ENCODE measurements at places on chromosomes 3 and 15.

GRCh38 chr3:187112934-187113793 is 26.1 kb downstream of the RPL39L start:
- no peak for DNase-seq

GRCh38 chr3:16496408-16497222 is 16.9 kb downstream of the RFTN1 start:
- no peak for DNase-seq

GRCh38 chr15:38883987-38884386 is 319.4 kb upstream of the RASGRP1 start:
- DNase-seq: no peak

- no peak for DNase-seq
Observed at GRCh38 chr3:55702822-55703221, 215.7 kb upstream of the WNT5A start.

- no peak for DNase-seq
Observed at GRCh38 chr3:194939532-194939909, 253.8 kb downstream of the FAM43A start.

DNA sequence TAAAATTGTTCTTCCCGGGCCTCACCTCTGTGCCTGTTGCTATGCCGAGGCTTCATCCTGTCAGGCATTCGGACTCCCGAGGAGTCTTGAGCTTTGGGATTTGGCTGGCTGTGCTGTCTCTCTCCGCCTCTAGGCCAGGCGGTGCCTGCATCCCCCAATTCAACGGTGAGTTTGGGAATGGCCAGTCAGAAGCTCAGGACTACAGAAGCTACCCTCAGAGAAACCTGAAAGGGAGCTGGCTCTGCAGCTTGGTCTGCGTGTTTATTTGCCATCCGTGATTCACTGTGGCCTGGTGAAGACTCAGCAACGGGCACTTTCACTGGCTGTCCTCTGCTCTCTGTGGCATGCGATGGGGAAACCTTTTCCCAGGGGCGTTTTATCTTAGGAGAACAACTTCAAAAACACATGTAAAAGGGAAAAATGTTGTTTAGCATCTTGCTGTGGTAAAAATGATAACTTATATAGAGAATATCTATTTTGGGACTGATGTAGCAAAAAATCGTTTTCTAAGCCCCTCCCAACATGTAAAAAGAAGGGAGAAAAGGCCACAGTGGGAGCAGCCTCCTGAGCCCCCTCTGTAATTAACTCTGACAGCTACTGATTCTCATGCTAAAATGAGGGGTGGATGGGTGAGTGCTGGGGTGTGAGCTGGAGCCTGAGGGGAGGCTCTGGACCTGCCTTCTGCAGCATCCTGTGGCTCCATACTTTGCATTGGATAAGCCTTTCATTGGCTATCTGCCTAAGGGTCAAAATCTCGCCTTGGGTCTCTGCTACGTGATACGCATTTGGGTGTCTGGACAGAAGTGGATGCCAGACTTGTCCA is 103.4 kb upstream of the KLHL25 start:
- no peak for DNase-seq

DNA sequence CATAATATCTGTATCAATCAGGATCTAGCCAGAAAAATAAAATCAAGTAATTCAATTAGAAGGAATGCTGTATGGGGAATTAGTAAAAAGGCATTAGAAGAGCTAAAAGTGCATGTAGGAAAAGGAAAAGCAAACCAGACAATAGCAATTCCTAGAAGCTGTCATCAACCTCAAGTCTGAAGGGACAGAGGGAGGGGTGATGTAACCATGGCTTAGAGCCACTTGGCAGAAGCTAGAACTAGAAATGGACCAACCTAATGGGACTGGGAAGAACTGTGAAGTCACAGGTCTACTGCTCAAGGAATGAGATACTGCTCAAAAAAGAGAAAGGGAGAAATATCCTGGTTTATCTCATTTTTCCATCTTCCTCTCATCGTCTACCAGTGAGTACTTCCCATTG is 590.7 kb upstream of the SGO1 start:
- DNase-seq: no peak

GRCh38 chr3:13054341-13055285 is 18.6 kb downstream of the IQSEC1 start:
- no peak for DNase-seq

- DNase-seq: no peak
Observed at GRCh38 chr15:66658044-66658443, 44.0 kb upstream of the SMAD6 start.

- DNase-seq: no peak
Observed at GRCh38 chr3:160684368-160684740, 7.4 kb downstream of the ARL14 start.

DNA sequence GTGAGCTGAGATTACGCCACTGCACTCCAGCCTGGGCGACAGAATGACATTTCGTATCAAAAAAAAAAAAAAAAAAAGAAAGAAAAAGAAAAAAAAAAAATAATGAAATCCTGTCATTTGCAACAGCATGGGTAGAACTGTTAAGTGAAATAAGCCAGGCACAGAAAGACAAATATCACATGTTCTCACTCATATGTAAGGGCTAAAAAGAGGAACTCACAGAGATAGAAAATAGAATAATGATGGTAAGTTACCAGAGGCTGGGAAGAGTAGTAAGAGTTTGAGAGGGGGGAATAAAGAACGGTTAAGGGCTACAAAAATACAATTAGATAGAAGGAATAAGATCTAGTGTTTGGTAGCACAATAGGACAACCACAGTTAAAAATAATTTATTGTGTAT is 19.7 kb downstream of the DENND6A start:
- no peak for DNase-seq

DNA sequence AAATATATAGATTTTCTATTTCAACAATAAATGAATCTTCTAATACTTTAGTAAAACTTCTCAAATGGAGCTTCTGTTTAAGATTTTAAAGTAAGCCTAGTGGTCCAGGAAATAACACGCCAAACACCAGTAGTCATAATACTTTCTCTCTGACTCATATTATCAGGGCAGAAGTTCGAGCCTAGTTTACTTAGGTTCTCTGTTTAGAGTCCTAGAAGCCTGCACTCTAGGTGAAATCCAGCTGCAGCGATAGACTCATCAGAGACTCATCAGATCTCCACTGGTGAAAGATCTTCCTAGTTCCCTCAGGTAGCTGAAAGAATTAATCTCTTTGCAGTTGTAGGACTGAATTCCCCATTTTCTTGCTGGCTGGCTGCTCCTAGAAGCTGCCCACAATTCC is 552.5 kb upstream of the ROBO2 start:
- DNase-seq: no peak

DNA sequence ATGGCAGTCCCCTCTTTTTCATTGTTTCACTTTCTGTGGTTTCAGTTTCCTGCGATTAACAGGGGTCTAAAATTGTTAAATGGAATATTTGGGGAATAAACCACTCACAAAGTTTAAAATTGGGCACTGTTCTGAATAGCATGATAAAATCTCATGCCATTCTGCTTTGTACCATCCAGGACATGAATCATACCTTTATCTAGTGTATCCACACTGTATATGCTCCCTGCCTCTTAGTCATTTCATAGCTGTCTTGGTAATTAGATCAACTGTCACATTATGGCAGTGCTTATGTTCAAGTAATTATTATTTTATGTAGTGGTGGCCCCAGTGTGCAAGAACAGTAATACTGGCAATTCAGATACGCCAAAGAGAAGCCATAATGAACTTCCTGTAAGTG is 734.5 kb downstream of the ZPLD1 start:
- DNase-seq: no peak

Measured in mucosa of gallbladder (tissue), 1 donor.